Fibroblast of skin of scalp (primary cell): ENCODE measurements at places on chromosomes 3 and 15.

DNA sequence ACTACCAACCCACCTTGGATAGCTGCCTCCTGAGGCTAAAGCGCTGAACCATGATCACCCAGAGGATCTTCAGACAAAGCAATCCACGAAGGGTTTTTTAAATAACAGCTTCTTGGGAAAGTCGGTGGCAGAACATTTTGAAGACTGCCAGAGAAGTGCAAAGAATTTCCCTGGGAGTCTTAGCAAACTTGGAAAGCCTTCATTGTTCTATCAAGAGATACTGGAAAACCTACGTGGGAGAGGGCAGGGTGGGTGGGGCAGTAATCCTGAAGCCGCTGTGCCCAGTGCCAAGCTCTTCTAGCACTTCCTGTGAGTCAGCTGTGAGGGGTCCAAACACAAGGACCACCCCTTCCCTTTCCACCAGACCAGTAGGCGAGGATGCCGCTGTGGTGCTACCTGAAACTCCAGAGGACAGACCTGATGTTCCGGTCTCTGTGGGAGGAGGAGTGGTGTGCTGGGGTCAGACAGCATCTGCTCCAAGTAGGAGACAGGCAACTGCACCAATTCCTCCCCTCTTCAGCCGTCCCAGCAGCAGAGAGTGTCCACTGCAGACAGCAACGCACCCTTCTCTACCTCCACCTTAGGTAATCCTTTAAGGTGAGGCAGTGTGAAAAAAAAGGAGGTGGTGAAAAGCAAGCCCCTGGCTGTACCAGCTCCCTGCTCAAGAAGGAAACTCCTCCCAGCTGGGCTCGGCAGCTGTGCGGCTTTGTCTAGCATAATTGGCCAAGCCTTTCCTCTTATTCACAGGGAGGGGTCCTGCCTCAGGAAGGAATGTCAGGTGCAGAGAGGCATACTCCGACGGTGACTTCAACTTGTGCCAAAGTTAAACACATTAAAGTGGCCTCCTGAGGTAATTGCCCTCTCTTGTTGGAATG is 99.0 kb downstream of the TMCC1 start:
- peak; percentile 14 for DNase-seq

DNA sequence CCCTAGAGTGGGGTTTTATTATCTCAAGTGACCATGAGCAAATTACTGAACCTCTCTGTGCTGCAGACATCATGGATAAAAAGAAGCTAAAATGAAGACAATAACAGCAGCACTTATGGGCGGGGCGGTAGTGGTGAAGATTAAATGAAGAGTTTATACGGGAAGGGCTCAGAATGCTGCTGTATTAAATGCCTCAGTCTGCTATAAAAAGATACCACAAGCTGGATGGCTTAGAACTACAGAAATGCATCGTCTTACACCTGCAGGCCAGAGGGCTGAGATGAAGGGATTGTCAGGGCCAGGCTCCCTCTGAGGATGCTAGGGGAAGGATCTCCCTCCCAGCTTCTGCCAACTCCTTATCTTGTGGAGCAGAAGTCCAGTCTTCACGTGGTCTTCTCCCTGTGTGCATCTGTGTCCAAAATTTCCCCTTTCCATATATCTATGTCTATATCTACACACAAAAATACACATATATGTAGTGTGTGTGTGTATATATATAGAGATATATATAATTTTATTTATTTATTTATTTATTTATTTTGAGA is 2.9 kb downstream of the ALG1L2 start:
- DNase-seq, result no peak

- DNase-seq, result no peak
These were observed 65.3 kb upstream of the ZNF280D start for GRCh38 chr15:56798639-56799038.

- DNase-seq, result no peak
These were observed 993.8 kb downstream of the GBE1 start for GRCh38 chr3:80767604-80768003.

- DNase-seq, result peak; percentile 80
These were observed 48.0 kb upstream of the APEH start for GRCh38 chr3:49626101-49626581.

DNA sequence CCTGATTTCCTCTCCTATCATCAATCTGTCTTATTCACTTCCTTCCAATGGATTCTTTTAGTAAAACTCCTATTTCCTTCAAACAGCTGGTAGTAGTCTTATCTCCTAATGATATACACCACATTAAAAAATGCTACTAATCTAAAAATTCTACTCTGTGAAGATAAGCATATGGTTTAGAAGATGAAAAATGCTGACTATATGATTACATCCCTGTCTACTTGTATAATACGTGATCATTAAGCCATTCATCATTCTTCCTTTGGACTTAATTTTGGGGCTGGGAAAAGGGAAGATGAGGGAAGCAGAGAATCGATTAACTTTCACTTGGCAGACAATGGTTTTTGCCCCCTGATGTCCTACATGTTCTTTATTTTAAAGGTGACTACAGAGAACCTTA is 453.1 kb downstream of the NSUN3 start:
- DNase-seq, result no peak

GRCh38 chr3:24550588-24550987 is 55.9 kb upstream of the THRB start:
- DNase-seq, result peak; percentile 26

DNA sequence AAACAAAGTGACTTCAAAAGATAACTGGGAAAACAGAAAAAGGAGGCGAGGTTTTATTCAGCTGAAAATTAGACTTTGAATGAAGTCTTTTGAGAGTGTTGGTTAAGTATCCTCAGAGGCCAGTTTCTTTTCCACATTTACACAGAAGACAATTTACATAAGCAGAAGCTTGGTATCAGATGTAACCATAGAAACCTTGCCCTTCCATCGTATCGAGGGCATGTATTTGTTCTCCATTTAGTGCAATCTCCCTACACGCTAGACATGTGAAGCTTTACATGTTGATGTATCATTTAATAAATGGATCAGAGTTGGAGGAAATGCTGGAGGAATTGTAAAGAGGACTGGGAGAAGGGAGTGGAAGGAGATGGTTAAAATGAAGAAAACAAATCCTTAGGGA is 161.0 kb upstream of the CRBN start:
- DNase-seq, result no peak

DNA sequence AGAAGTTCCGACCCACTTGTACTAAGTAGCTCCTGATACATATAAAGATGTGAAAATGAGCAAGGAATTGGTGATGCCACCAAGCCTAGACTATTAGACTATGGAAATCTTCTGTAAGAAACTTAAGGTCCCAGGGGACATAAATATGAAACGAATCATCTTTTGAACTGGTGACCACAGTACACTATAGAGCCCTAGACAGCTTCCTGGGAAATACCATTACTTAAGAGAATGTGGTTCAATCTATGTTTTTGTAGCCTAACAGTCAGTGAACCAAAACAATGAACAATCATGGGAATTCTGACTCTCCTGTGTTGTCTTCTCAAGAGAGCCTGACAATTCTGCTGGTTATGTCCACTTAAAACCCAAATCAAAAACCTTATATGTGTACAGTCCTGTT is 191.6 kb downstream of the GREM1 start:
- DNase-seq, result peak; percentile 97
